Hippocampal formation (tissue), 2 donors: ENCODE measurements at places on chromosomes 5 and 9.
A peak's percentile ranks its signal among the peaks of the same experiment; 100 is the strongest.

DNA sequence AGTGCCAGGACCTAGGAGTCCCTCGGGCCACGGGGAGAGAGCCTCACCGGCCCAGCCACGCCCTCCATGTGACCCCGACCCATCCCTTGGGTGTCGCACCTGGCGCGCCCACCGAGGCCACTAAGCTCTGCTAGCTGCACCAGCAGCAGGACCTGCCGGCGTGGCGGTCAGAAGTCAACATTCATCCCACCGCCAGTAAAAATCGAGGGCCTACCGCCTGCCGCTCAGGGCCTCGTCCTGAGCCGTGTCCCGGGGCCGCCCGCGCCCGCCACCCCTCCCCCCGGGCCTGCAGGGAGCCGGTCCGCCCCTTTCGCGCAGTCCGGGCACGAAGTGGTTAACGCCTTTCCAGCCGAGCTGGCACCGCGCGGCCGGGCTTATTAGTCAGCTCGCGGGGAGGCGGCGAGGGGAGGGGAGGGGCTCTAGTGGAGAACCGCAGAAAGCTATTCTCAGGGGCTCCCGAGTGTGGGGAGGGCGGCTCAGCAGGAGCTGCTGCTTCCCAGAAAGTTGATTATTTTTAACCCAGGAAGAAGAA is 124.4 kb downstream of the C9orf50 start:
- peak; percentile 91 for DNase-seq

GRCh38 chr5:72007336-72008111 is 99.8 kb upstream of the MAP1B start:
- no peak for DNase-seq

- DNase-seq = peak; percentile 94
Observed at GRCh38 chr9:87725900-87726709, at the start of gene CTSL. CTSL (plus strand) TSS chr9:87726119; CDS start chr9:87727604, 1,485 bp downstream.

DNA sequence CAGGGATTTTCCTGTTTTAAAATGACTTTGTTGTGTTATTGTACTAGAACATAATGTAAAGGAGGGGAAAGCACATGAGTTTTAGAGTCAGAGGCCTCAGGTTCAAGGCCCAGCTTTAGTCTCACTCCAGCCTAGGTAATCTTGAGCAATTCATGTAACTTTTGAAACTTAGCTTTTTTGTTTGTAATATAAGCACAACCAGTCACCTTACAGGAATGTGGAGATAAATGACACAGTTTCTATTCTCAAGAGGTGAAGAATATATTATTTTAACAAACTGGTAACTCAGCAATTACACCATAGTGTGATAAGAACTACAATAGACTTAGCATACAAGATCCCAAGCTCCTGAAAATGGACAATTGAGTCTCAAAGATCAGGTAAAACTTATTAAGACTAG is 51.2 kb downstream of the ADAMTS19 start:
- DNase-seq = no peak

GRCh38 chr5:7676455-7676854 is 174.5 kb downstream of the CFAP90 start:
- DNase-seq = no peak

GRCh38 chr9:136847088-136847825 is 2.0 kb upstream of the PHPT1 start:
- DNase-seq = no peak

- DNase-seq = no peak
Observed at GRCh38 chr9:121684381-121685145, 33.1 kb downstream of the DAB2IP start.

DNA sequence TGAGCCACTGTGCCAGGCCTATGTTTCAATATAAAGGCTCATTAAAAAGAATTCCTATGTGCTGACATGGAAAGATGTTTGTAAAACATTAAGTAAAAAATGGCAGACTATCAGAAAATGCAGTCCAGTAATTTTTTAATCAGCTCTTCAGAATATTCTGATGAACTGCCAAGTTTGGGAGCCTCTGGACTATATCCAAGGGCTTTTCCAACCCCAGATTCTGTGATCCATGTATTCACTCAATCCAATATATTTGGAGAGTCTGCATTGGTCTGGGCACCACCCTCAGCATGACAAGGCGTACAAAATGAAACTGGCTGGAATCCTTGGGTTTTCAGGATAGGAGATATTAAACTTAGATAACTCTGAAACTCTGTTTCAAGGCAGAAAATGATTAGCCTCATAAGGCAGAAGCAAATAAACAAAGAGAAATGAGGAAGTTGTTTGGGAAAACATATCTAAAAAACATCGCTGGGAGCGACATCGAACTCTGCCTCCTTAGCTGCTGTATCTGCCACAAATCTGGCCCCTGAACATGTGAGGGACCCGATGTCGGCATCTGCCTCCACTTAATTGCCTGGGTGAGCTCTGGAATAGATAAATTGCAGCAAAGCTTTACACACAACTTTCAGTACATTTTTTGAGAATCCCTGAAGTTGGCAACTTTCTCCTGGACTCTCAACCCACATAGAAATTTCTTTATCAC is 14.4 kb downstream of the PDE6A start:
- DNase-seq = no peak

DNA sequence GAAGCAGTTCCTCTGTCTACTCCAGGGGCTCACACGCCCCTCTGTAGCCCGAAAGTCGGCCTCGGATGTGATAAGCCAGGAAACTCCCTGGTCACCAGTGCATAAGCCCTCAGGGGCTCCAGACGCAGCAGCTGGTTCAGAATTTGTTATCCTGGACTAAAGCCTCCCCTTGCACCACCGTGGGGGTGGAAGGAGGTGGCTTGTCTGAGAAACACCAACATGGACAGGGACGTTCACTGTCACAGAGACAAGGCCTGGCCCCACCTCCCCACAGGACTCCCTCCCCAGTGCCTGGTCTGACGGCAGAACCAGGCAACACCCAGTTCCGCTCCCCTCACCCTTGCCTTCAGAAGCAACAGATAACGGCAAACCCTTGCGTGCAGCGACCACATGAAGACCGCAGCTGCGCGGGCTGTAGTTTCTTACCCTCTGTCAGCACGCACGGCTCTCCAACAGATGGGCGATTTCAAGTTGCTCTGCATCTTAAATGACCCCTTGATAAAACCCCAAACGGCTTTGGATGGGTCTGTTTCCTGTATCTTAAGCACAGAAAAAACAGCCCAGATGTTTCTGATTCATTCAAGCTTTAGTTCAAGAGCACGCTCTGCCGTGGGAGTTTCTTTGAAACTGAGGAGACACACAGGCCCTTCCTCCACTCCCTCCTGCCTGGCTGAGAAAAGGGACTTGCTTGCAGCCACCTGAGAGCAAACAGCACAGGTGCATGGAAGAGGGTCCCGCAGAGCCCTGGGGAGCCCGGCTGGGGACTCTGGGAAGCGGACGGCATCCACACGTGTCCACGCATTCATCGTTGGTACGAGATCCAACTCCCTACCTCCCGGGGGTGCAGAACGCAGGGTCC is 44.7 kb upstream of the NKD2 start:
- no peak for DNase-seq
